BJ (cell line): ENCODE measurements at places on chromosomes 2 and 18. TPM values are rescaled to one million over a fixed set of nuclear protein-coding genes. Genes with fewer than 3 reads are reported as not detected.

The CDK5R2 gene
- 0.02 TPM in 1 of 2 replicates, not detected in the other for polyA plus RNA-seq

The CD8B2 gene
- polyA plus RNA-seq = not detected in 2 replicates

The ACP1 gene
- polyA plus RNA-seq = 129 and 135 TPM in 2 replicates

The SLC30A3 gene
- polyA plus RNA-seq = 0.06 and 0.10 TPM in 2 replicates

The AMER3 gene
- not detected in 2 replicates for polyA plus RNA-seq

The SMIM21 gene
- not detected in 2 replicates for polyA plus RNA-seq

DNA sequence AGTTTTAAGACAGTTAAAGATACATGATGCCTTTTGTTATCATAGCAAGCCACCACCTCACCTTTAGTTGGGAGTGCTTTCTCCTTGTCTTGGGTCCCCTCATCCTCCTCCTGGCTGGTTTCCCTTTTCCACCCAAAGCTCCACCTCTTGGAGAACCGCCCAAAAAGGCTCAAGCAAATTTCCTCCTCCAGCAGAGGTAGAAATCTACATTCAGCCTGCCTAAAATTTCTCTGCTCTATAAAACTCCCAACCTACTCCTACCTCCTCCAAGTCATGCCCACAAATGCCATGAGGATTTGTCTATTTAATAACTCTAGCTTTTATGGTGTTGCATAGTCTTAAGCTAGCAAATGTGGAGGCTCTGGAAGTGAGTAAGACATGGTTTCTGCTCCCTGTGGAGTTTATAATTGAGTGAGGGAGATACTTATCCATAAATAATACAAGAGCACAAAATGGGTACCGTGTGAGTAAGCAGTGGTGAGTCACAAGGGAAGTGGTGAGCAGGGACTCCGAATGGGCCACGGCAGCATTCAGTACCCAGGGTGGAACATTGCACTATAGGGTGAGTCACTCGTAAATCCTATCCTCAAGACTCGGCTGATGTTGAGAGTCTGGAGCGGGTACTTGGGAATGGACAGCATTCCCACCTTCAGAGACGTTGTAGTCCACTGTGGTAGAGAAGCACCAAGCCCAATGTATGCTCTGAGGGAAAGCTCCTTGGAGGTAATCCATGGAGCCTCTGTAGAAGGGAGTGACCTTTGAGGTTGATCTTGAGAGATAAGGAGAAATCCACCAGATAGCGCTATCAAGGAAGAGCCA, 146.3 kb downstream of the RTN4 start:
- peak; percentile 98 for DNase-seq

- DNase-seq = peak; percentile 34
Measured at GRCh38 chr2:196376984-196377877, 205.9 kb upstream of the STK17B start.

DNA sequence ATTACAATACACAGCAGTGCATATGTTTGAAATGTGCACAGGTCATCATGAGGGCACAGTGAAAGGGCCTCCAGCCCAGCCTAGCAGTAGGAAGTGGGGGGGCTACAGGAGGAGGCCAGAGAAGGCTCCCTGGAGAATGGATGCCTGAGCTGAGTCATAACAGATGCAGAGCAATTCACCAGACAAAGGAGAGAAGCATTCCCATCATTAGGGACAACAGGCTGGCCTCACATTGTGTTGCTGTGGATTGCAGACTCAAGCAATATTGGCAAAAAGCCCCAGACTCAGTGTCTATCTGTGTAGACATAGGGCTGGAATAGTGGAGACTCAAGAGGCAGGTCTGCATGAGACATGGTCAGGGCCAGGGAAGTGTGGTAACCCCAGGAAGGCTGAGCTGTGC, 329.9 kb downstream of the DLGAP1 start:
- no peak for DNase-seq

GRCh38 chr2:227125506-227125905, 38.5 kb downstream of the COL4A4 start:
- DNase-seq = no peak

DNA sequence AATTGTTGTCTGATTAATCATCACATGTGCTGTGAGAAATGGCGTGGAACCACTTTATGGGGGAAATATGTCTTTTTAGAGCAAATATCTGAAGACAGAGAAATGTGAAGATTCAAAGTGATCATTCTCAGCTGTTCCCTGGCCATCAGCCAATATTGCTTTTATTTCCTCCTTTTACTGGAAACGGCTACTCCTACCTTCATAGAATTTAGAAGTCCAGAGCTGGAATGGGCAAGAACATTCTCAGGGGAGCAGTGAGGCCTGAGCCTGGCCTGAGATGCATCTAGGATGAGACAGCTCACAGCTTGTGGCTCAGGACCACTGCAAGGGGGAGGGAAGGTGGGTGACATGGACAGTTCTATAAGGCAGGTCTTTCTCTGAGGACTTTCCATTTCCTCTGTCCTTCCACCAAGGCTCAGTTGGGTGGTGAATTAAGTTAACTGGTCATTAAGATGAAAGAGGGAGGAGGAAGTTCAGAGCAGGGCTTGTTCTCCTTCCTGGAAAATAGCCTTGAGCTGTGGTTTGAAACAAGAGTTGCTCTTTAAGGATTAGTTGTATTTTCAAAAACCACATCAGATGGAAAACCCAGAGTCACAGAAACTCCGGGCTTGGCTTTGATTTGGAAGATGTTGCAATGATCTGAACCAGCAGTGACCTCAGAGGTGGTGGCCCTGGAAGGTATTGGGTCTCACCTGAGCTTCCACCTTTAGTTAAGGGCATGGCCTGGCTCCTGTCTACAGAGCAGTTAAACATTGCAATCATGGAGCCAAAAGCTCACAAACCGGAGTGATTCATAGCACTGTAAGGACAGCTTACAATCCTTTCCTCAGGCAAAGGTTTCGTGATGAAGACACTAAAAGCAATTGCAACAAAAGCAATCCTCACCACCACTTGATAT, 144.3 kb downstream of the VAPA start:
- peak; percentile 73 for DNase-seq

GRCh38 chr2:57126410-57126809, 920.2 kb upstream of the VRK2 start:
- DNase-seq = no peak
